ENCODE measurements at places on chromosomes 7 and 10.

GRCh38 chr7:121595758-121596696 lies 199.9 kb upstream of the FAM3C start:
- no peak for DNase-seq

DNA sequence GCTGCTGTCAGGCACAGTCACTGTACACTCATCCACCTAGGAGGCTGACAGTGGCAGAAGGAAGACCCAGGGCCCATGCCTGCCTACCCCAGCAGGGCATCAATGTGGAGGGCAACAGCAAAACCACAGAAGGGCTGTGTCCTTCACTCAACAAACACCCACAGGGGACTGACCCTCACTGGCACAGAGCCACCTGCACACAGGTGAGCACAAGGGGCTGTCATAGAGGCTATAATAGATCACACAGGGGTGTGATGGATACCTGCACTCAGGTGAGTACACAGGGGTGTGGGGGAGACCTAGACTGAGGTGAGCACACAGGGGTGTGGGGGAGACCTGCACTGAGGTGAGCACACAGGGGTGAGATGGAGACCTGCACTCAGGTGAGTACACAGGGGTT lies 132.8 kb upstream of the TCERG1L start:
- no peak for DNase-seq

GRCh38 chr7:47804767-47805545 lies 143.3 kb downstream of the PKD1L1 start:
- no peak for DNase-seq

- no peak for DNase-seq
Observed at GRCh38 chr7:4271716-4272015, 410.4 kb upstream of the FOXK1 start.

DNA sequence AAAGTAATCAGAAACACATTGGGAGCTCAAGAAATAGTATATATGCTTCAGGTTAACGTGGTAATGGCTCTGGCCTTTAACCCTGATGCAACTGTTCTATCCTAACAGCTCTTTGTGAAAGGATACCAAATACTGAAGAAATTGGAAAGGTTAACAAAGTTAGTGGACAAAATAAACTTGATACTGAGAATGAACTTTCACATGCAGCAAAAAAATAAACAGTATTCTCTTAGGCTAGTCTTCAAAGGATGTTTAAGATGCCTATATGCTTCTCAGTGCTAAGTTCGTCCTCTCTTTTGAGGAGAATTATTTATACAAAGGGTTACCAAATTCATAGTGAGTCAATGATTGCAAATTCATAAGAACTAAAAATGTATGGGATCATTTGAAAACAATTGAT lies 256.2 kb upstream of the FERD3L start:
- no peak for DNase-seq

- DNase-seq: no peak
Observed at GRCh38 chr7:129933627-129934026, 19.1 kb downstream of the UBE2H start.

DNA sequence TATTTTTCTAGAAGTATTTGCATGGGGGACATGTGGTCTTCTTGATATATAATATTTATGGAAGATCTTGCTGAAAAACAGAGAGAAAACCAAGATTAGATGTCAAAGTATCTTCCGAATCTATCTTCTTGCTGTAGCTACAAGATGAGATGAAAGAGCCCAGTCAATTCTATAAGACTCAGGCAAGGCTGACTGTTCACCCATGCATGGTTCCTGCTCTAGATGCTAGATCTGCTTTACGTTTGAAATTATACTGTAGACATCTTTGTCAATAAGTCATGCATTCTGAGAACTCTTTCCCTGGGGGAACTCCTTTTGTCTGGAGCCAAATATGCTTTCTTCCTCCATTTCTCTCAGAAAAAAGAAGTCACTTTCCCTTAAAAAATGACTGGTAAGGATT lies 1292.0 kb downstream of the XPNPEP1 start:
- DNase-seq: no peak

- no peak for DNase-seq
Observed at GRCh38 chr7:43481902-43482678, 100.8 kb upstream of the STK17A start.

- DNase-seq: no peak
Observed at GRCh38 chr7:17300012-17300411, 1.6 kb downstream of the AHR start.

DNA sequence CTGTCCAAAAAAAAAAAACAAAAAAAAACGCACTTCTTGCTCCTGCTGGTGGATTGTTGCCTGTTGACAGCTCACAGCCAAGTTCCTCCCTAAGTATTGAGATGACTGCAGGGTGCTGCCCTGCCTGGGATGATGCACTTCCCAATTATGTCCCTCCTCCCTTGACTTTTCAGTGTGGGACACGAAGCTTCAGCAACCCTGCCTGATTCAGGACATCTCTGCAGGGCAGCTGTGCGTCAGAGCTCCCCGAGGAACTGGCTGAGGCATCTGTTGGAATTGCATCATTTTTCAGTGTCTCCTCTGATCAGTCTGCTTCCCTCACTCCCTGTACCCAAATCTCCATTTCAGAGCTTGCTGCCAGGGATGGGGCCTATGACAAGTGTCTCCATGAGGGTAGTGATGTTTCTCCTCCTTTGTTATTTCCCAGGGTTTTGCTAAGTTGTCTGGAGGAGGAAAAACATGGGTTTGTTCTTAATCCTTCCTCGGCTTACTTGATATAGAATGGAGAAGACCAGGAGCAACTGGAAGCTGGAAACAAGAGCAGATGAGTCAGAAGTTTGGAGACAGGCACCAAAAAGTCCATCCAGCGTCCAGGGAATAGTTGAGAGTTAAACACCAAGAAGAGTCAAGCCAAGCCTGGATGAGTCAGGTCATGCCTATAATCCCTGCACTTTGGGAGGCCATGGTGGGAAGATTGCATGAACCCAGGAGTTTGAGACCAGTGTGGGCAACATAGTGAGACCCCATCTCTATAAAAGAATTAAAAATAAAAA lies 355.1 kb downstream of the GALNT17 start:
- DNase-seq: no peak

- no peak for DNase-seq
Observed at GRCh38 chr7:128155100-128155740, 85.9 kb upstream of the LEP start.

DNA sequence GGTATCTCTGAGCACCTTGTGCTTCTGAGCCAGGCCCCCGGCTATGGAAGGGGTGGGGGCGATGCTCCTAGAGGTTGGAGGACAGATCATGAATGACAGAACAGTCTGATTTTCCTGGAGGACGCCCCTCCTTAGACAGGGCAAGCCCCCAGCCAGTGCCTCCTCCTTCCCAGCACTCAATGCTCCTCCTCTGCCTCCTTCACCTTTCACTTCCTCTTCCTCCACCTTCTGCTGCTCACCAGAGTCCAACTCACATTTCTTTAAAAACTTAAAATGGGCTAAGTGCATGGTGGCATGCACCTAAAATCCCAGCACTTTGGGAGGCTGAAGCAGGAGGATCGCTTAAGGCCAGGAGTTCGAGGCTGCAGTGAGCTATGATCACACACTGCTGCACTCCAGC lies 71.1 kb upstream of the CUX1 start:
- DNase-seq: no peak

GRCh38 chr10:101839416-101840063 lies 4.1 kb downstream of the KCNIP2 start:
- DNase-seq: no peak

- no peak for DNase-seq
Observed at GRCh38 chr7:25305831-25306230, 77.5 kb upstream of the NPVF start.

GRCh38 chr7:133912916-133913697 lies 214.0 kb upstream of the LRGUK start:
- no peak for DNase-seq

GRCh38 chr10:122949296-122949695 lies 4.7 kb downstream of the C10orf88 start:
- no peak for DNase-seq

DNA sequence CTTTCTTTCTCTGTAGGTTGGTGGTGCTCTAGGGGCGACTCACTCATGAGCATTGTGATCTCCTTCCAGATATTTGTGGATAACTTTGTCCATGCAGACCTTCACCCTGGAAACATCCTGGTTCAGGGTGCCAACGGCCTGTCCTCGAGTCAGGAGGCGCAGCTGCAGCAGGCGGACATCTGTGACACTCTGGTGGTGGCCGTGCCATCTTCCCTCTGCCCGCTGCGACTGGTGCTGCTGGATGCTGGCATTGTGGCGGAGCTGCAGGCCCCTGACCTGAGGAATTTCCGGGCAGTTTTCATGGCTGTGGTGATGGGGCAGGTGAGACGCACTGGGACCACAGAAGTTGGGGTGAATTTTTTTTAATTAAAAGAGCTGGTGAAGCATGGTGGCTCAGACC lies 9.6 kb upstream of the NDUFB2 start:
- DNase-seq: no peak

- no peak for DNase-seq
Observed at GRCh38 chr10:122301811-122302115, 30.7 kb downstream of the BTBD16 start.

GRCh38 chr7:129041142-129042085 lies 13.5 kb downstream of the TNPO3 start:
- no peak for DNase-seq

DNA sequence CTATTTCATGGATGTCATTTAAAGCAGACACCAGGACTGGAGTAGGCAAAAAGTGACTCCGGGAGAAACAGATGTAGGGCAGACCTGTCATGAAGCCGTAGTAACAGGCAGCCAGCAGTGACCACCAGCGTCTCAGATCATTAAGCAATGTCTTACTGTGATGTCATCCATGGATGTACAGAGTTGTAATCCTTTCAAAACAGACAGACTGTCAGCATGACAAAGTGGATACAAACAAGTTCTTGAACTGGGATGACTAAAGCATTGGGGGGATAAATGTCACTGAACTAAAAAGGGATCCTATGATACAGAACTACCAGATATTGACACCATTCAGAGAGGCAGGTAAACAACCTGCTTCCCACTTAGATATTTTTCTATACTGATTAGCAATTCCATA lies 675.5 kb downstream of the PARD3 start:
- DNase-seq: no peak

DNA sequence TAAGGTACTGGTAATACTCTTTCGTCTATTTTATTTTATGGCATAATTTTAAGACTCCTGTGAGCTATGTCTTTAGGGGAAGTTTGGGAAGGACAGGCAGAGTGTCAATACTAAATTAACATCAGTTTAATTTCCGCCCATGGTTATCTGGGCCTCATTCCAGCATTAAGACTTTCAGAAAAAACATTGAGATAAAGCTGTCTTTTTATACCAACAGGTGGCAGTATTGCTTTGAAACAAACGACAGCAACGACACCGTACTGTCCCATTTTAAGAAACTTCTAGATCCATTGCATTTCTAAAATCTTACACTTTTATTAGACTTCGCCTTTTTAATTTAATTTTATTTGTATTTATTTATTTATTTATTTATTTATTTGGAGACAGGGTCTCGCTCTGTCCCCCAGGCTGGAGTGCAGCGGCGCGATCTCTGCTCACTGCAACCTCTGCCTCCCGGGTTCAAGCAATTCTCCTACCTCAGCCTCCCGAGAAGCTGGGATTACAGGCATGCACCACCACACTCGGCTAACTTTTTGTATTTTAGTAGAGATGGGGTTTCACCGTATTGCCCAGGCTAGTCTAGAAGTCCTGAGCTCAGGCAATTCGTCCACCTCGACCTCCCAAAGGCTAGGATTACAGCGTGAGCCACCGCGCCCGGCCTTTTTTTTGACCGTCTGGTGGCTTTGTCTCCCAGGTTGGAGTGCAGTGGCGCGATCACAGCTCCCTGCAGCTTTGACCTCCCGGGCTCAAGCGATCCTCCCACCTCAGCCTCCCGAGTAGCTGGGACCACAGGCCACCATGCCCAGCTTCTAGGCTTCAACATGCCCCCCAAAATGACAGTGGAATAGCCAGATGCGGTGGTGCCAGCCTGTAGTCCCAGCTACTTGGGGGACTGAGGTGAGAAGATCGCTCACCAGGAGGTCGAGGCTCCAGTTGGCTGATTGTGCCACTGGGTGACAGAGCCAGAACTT lies 78.7 kb upstream of the C1GALT1 start:
- no peak for DNase-seq

GRCh38 chr10:11643039-11643438 lies 31.6 kb upstream of the USP6NL start:
- no peak for DNase-seq

DNA sequence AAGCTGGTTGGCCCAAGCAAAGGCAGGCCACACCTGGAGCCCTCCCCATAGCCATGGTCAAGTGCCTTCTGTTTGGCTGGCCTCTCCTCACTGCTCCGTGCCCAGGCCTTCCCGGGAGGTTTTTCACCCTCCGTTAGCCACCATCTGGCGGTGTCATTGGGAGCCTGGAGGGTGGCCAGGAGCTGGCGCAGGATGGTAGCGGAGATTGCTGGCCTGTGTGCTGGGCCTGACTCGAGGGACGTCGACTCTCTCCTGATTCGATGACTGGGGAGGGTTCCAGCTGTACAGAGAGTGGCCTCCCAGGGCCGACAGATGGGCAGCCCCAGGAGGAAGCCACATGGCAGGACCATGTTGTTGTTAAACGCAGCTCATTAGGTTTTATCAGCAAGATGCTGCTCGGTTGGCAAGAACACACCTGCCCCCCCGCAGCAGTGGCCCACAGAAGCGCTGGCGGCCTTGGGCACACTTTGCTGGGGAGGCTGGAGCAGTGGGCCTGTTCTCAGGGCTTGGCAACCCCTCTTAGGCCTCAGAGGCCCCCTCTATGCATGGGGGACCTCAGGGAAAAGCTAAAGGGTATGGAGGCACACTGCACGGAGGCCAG lies 64.0 kb upstream of the CACUL1 start:
- no peak for DNase-seq

- DNase-seq: no peak
Observed at GRCh38 chr10:123463698-123464097, 202.5 kb upstream of the GPR26 start.

- DNase-seq: no peak
Observed at GRCh38 chr10:51206500-51206899, 132.2 kb downstream of the PRKG1 start.

DNA sequence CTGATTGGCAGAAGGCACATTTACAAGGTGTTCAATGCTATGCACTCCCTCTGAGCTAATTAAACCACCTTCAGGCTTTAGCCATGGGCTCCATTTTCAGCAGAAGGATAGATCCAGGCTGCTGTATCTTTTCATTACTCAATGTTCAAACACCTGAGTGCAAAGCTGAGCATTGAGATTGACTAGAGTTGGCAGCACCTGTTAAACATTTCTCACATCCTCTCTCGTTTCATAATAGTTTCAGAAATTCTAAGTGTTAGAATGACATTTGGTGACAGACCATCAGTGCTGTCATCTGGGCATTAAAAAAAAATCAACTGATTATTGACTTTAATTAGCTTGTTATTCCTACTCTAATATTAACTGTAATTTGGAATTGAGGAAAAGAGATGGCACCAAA lies 187.1 kb upstream of the SEMA3E start:
- DNase-seq: no peak

Measured in stimulated activated CD8-positive, alpha-beta memory T cell treated with anti-CD3 and anti-CD28 coated beads, Interleukin-7, amount 100 ng/mL, for 24 hours (primary cell).